ENCODE measurements at places on chromosomes 3 and 15.

- DNase-seq: no peak
Observed at GRCh38 chr3:87461443-87461842, 185.1 kb upstream of the POU1F1 start.

GRCh38 chr3:72768481-72768880 is 79.8 kb downstream of the SHQ1 start:
- no peak for DNase-seq

DNA sequence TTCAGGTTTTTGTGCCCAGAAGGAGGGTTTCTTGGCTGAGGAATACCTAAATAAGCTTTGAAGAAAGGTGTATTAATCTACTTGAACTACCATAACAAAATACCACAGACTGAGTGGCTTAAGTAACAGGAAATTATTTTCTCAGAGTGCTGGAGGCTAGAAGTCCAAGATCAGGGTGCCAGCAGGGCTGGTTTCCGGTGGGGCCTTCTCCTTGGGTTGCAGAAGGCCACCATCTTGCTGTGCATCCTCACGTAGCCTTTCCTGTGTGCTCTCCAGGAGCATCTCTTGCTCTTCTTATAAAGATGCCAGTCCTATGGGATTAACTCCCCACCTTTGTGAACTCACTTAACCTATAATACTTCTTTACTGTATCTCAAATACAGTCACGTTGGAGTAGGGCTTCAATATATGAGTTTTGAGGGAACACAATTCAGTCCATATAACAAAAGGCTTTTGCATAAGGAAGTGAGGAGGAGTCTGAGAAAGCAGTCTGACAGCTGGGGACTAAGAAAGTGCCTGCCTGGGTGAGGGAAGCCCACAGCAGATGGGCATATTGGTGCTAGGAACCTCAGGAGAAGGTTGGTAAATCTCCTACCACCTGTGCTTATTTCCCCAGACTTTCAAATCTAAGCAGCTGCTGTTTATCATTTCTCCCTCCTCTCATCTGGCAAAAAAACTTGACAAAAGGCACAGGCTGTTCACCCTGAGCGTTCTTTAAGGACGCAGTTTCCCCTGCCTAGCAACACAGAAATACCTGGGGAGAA is 89.6 kb upstream of the CBLB start:
- no peak for DNase-seq

DNA sequence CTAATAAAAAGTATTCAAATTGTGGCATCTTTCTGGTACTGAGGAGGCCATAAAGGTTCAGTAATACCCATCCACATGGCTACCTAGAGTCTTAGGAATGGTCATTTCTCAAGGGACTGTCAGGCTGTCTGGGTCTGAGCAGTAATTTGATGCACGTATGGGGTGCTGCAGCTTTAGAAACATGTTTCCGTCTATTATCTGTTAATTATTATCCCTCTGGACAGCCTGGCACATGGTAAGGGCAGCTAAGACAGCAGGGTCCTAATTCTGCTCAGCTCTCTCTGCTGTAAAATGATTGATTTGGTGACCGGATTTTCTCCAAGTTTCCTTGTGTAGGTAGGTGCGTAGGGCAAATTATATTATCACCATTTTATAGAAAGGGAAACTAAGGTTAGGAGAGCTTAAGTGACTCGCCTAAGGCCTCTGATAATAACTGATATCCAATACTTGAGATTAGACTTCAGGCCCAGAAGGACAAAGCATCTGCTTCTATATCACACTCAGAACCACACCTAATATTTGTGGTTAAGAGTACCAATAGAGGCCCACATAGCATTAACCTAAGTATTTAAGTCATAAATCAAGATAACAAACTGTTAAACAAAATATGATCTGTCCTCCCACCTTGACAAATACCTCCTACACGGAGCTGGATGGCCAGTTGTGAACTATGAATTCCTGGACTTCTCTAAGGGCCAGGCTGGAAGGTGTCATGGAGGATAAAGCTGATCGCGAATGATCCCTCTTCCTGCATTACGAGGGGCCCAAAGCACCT is 2.9 kb upstream of the RAP2B start:
- no peak for DNase-seq

GRCh38 chr3:94115482-94115881 is 52.6 kb downstream of the NSUN3 start:
- no peak for DNase-seq

DNA sequence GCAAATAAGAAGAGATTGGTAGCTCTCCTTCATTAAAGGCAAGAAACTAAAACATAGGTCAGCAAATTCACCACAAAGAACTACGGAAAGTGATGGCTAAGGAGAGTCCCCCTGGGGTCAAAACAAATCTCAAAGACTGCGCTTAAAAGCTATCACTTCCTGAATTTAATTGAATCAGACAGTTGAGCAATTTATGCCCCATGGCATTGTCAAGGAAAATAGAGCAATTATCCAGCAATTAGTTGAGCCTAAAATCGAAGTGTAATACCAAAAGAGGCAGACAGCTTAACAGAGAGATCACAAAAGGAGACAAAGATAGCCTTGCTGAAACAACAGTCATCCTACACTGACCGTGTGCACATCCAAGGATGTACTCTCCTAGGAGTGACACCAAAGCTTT is 74.4 kb upstream of the SCN10A start:
- DNase-seq: no peak

GRCh38 chr3:103381296-103382079 is 946.7 kb downstream of the ZPLD1 start:
- DNase-seq: no peak

DNA sequence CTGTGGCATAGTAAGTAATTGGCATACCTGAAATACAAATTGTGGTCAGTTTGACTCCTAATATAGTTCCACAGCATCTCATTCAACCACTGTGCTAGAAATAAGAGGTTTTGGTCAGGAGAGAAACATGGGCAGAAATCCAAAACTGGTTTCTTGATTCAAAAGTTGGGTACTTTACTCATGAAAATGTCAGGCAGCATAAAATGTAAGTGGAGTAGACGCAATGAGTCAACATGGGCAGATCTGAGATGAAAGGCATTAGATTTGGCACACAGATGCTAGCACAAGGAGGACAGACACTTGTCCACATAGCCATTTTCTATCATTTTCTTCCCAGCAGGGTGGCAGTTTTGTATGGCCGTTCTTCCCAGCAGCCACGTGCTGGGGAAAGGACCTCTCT is 255.8 kb upstream of the CDIN1 start:
- DNase-seq: no peak

DNA sequence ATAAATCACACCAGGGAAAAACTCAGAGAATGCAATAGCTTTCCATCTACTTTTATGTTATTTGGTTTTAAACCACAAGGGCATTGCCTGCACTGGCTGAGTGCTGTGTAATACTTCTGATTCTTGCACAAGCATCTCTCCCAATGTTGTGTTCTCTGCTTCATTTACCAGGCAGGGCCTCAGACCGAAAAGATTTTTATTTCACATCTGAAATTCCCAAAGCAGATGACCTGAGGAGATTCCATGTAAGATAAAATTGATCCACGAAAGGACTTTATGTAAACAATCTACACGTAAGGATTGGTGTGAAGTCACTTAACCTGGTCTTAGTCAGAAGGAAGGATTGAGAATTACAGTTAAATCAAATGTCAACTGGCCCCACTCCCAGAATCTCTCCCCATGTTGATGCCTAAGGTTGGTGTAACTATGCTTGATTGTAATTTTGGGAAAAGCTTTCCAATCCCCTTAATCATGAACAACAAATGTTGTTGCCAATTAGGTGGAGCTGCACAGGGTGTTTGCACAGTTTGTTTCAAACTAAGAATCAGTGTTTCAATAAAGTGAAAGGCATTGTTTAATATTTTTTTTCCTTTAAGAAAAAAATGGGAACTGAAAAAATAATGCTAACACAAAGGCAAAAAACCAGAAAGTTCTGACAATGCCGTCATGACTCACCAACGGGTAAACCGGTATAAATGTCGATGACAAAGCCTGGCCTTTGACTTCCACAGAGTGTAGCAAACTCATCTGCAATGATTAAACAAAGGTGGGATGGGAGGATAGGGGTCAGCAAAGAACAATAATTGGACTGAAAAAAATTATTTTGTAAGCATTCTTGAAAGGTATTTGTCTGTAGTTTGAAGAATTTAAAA is 128.6 kb downstream of the DUT start:
- DNase-seq: no peak

- no peak for DNase-seq
Observed at GRCh38 chr3:197907196-197907595, 42.8 kb upstream of the RPL35A start.

GRCh38 chr3:131114256-131114655 is 87.6 kb downstream of the NEK11 start:
- no peak for DNase-seq

DNA sequence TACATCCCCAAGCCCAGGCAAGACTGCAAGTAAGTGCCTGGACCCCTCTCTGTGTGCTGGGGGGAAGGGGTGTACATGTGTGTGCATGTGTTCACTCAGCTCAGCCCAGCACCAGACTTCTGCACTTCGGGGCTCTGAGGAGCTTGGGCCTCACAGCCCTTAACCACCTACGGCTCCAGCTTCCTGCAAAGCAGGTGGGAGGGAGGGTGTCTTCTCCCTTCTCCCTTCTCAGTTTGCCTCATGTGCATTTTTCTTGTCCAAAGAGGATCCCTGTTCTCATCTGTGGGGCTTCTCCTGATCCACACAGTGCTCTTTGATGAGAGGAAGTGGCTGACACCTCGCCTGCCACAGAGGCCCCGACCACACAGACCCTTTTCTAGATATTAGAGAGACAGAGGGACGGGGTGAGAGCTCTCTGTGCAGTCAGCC is 69.3 kb downstream of the MESD start:
- DNase-seq: no peak

- no peak for DNase-seq
Observed at GRCh38 chr15:51022206-51022605, 72.5 kb downstream of the TNFAIP8L3 start.

DNA sequence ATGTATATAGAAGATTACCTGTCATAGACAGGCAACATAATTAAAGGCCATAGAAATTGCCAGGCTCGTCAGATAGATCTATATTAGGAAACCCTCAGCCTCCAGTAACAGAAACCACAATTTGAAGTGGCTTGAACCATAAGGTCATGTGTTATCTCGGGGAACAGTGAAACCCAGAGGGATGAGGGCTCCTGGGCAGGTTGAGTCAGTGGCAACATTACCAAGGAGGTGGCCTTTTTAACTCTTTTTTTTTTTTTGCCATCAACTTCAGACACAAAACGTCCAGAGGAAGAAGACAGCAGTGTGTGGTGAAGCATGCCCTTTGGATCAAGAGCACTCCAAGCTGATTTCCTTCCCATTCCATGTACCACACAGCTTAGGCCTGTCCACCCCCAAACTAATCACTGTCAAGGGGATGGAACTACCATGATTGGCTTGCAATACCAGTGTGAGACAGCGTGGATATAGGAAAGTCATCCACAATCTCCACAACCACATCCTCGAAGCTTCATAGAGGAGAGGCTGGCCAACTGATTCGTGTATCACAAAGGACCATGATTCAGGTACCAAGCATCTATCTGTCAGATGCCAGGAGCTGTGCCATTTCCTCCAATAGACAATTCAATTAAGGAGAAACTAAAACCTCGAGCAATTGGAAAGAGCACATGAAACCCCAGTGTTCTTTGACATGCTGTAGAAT is 999 bp upstream of the KIF7 start:
- DNase-seq: no peak

Data from stimulated activated CD8-positive, alpha-beta memory T cell treated with anti-CD3 and anti-CD28 coated beads, Interleukin-4, amount 100 ng/mL, for 1 hour (primary cell).